ENCODE measurements at places on chromosomes 5 and 9. TPM values are rescaled to one million over a fixed set of nuclear protein-coding genes. Genes with fewer than 3 reads are reported as not detected.

MEIKIN gene
- total RNA-seq: not detected

GPR150 gene
- 0.57 TPM for total RNA-seq

IL5 gene
- total RNA-seq: not detected

OR1Q1 gene
- not detected for total RNA-seq

LHFPL2 gene
- 126 TPM for total RNA-seq

ATG10 gene
- total RNA-seq: 9.0 TPM

PRRX2 gene
- total RNA-seq: 10.2 TPM

GLRA1 gene
- total RNA-seq: not detected

LIFR gene
- total RNA-seq: 21.4 TPM

PCDHGA7 gene
- 1.2 TPM for total RNA-seq

LPAR1 gene
- total RNA-seq: 0.77 TPM

ERGIC1 gene
- total RNA-seq: 85.1 TPM

RNF183 gene
- 0.06 TPM for total RNA-seq

IL13 gene
- not detected for total RNA-seq

COL15A1 gene
- 0.74 TPM for total RNA-seq

VLDLR gene
- total RNA-seq: 34.1 TPM

MEGF10 gene
- 8.2 TPM for total RNA-seq

AUH gene
- total RNA-seq: 38.4 TPM

IQGAP2 gene
- 10.8 TPM for total RNA-seq

RXRA gene
- 50.4 TPM for total RNA-seq

C1QTNF3 gene
- 4.6 TPM for total RNA-seq

GAPVD1 gene
- total RNA-seq: 39.3 TPM

SMIM33 gene
- total RNA-seq: not detected

OTULINL gene
- 0.27 TPM for total RNA-seq

TSSK1B gene
- 0.14 TPM for total RNA-seq

ANKRD34B gene
- not detected for total RNA-seq

SAXO1 gene
- 0.06 TPM for total RNA-seq

SLC25A48 gene
- 1.8 TPM for total RNA-seq

PCDHA9 gene
- 1.6 TPM for total RNA-seq

GRPEL2 gene
- total RNA-seq: 5.1 TPM

PCDHGA6 gene
- total RNA-seq: 0.88 TPM

RXFP3 gene
- not detected for total RNA-seq

MED10 gene
- 15.8 TPM for total RNA-seq

PCDHA6 gene
- 16.9 TPM for total RNA-seq

Measured in cardiac muscle cell (in vitro differentiated cells and primary cell).